Subcutaneous preadipocyte (primary cell): ENCODE measurements at places on chromosomes 7 and 10. TPM values are rescaled to one million over a fixed set of nuclear protein-coding genes. Genes with fewer than 3 reads are reported as not detected.

MGAM2 gene
- total RNA-seq = not detected in 2 replicates

NYAP1 gene
- total RNA-seq = 1.5 and 2.0 TPM in 2 replicates

LLCFC1 gene
- total RNA-seq = not detected in 2 replicates

BLNK gene
- total RNA-seq = not detected in 2 replicates

CRPPA gene
- 1.1 and 1.2 TPM in 2 replicates for total RNA-seq

HELLS gene
- 32.0 and 59.0 TPM in 2 replicates for total RNA-seq

LRRD1 gene
- total RNA-seq = under 0.01 and 0.20 TPM in 2 replicates

SEMA3A gene
- 5.1 and 43.0 TPM in 2 replicates for total RNA-seq

OLAH gene
- total RNA-seq = under 0.01 and 0.78 TPM in 2 replicates

LRRC17 gene
- total RNA-seq = 2.6 and 9.6 TPM in 2 replicates

NRAP gene
- not detected in 2 replicates for total RNA-seq

ZNF467 gene
- 0.20 TPM in 1 of 2 replicates, not detected in the other for total RNA-seq

PAPSS2 gene
- total RNA-seq = 57.9 and 62.1 TPM in 2 replicates

CCDC172 gene
- total RNA-seq = not detected in 2 replicates

FKBP9 gene
- 159 and 248 TPM in 2 replicates for total RNA-seq

ZP3 gene
- 1.4 and 1.8 TPM in 2 replicates for total RNA-seq

UROS gene
- total RNA-seq = 77.4 and 79.4 TPM in 2 replicates

IRF5 gene
- not detected in 2 replicates for total RNA-seq

TMEM213 gene
- not detected in 2 replicates for total RNA-seq

SPDYE5 gene
- total RNA-seq = not detected in 2 replicates

TMEM140 gene
- 3.9 and 7.7 TPM in 2 replicates for total RNA-seq

PLCE1 gene
- total RNA-seq = 0.59 and 1.1 TPM in 2 replicates

GPNMB gene
- total RNA-seq = 102 and 202 TPM in 2 replicates

TOMM7 gene
- total RNA-seq = 96.0 and 209 TPM in 2 replicates

ANKRD22 gene
- total RNA-seq = not detected in 2 replicates

IFIT1B gene
- total RNA-seq = not detected in 2 replicates

COX15 gene
- total RNA-seq = 34.9 and 47.3 TPM in 2 replicates
